Mesothelial cell of epicardium (in vitro differentiated cells): ENCODE measurements at places on chromosomes 6 and 20. TPM values are rescaled to one million over a fixed set of nuclear protein-coding genes. Genes with fewer than 3 reads are reported as not detected.

GPX5 gene
- not detected in 3 replicates for total RNA-seq

DNA sequence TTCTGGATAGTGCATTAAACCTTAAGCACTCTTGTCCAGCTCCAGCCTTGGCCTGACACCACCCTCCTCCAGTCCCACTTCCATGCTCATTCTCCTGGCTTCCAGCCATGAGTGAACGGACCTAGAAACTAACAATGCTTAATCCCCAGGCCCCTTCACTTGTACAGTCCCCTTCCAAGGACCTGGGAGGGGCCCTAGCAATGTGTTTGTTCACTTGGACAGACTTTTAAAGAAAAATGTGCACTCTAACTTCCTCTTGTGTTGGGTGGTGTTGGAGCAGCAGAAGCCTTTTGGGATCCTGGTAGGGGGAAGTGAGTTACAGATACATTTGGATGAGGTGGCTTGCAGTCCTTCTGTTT is 48.9 kb upstream of the CCN6 start:
- H3K4me1 ChIP-seq, result peaks cover 11% of the 10 kb centered on the region
- no peak for DNase-seq
- H3K27ac ChIP-seq, result no peak overlapping the region
- no peaks in the 10 kb centered on the region for H3K27me3 ChIP-seq

PDYN gene
- total RNA-seq, result not detected in 3 replicates

KIAA1586 gene
- 26.2 to 29.8 TPM (median 27.6 TPM) in 3 replicates for total RNA-seq

GTSF1L gene
- not detected in 3 replicates for total RNA-seq

DNA sequence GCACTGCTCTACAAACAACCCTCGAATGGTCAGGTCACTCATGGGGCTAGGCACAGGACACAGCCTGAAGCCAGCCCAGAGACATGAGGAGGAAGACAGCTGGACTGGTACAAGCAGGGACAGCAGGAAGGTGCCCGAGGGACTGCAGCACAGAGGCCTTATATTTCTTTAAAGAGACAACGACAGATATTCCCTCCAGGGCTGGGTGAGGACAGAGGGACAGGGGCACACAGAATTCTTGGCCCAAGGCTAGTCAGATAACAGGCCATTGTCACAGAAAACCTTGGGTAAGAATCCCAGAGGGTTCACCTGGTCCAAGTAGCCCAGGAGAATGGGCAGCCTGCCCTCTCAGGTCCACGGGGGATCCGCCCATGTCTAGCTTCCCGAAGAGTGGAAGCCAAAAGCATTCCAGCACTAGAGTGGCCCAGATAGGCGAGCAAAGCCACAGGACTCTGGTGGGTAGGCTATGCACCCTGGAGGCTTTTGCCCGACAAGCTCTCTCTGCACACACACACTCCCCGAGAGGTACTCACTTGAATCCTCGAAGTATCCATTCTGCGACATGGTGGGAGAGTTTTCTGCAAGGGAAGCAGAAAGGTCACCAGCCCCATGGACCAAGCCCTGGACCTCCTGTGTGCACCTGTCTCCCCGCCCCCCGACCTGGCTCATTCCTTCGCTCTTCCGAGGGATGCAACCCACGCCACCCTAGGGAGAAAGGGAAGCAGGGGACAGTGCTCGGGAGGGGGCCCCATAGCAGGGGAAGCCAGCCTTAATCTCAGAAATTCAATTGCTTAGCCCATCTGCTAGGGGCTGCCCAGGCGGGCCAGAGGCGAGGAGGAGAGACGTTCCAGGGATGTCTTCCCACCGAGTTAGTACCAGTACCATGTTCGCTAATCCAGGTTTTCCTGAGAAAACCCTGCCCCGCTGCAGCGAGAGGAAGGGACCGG is 1.7 kb downstream of the SLC4A11 start:
- H3K4me1 ChIP-seq, result peaks cover 8% of the 10 kb centered on the region
- DNase-seq, result no peak
- H3K4me3 ChIP-seq, result peak overlapping the region; percentile 55
- H3K36me3 ChIP-seq, result no peaks in the 10 kb centered on the region

GRCh38 chr6:145839653-145840052 is 25.1 kb upstream of the FBXO30 start:
- no peak overlapping the region for H3K4me3 ChIP-seq
- peaks cover 9% of the 10 kb centered on the region for H3K4me1 ChIP-seq
- H3K36me3 ChIP-seq, result no peaks in the 10 kb centered on the region

DNA sequence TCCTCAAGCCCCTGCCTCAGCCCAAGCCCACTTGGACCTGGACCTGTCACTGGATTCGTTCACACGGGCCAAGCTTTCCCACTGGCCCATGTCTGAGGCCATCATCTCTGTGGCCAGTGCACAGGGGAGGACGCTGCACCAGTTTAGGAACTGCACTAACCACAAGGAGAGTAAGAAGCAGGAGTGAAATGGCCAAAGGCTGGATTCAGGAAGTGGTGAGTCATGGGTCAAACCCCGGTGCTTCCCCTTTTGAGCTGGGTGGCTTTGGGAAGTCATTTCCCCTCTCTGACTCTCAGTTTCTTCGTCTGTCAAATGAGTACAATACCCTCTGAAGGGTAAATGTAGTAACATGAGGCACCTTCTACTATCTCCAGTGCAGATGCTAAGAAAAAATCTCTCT is 87.9 kb downstream of the CD40 start:
- no peak overlapping the region for H3K27ac ChIP-seq
- H3K36me3 ChIP-seq, result no peaks in the 10 kb centered on the region
- H3K4me3 ChIP-seq, result no peak overlapping the region
- DNase-seq, result no peak
- H3K4me1 ChIP-seq, result peaks cover 2% of the 10 kb centered on the region

TTK gene
- total RNA-seq, result 12.0 to 13.5 TPM (median 12.1 TPM) in 3 replicates

- H3K27ac ChIP-seq, result no peak overlapping the region
- H3K36me3 ChIP-seq, result no peaks in the 10 kb centered on the region
- H3K4me1 ChIP-seq, result peaks cover 27% of the 10 kb centered on the region
- DNase-seq, result no peak
- peak overlapping the region; percentile 66 for H3K4me3 ChIP-seq
Measured at GRCh38 chr6:37784585-37784967, 35.0 kb upstream of the ZFAND3 start.

DNA sequence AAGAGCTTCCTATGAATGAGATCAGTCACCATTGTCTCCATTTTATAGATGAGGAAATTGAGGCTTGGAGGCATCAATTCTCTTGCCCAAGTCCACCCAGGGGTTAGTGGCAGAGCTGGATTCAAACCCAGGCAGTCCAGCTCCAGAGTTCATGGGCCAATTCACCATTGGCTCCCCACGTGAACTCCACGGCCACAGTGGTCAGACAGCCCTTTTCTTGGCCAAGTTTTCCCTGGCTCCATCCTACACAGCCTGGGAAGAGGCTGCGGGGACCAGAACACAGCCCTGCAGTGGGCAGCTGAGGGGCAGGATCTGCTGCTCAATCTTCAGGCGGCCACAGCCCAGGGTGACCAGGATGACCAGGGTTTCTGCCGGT is 20.5 kb downstream of the TGM2 start:
- H3K27ac ChIP-seq, result peak overlapping the region; percentile 61
- no peak for DNase-seq
- H3K36me3 ChIP-seq, result peaks cover 1% of the 10 kb centered on the region
- no peak overlapping the region for H3K4me3 ChIP-seq

DNA sequence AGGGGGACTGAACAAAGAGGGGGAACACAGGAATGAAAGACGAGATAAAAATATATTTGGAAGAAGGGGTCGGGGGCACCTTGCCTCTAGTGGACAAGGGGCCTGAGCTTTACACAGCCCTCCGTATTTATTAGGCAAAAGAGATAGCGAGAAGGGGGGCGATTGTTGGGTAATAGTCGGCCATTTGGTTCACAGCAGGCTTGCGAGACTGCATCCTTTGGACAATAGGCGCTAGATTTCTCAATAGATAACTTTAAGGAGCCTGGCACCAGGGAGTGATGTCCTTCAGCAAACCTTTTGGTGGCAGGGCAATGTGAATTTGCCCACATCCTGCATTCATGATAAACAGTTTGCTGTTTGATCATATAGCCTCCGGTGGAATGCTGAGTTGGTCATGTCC is 3.0 kb upstream of the NANP start:
- no peak overlapping the region for H3K4me3 ChIP-seq
- no peak for DNase-seq
- H3K27ac ChIP-seq, result no peak overlapping the region
- H3K4me1 ChIP-seq, result peaks cover 19% of the 10 kb centered on the region
- peaks cover 3% of the 10 kb centered on the region for H3K36me3 ChIP-seq

TULP1 gene
- total RNA-seq, result 17.5 to 17.7 TPM (median 17.6 TPM) in 3 replicates

DNA sequence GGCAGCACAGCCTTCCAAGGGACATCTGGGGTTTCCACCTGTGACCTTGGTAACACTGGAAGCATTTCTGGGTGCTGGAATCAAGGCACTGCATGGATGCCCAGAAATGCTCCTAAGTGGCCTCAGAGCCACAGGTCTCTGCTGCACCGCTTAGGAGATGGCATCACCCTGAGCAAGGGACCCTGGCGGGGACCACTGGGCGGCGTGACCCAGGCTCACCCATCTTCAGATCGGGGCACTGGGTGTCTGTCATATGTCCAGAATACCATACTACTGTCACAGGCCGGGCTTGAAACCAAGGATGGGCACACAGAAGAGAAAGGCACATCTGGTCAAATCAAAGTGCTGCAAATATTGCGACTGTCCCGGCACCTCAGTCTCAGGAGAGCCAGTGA is 45.9 kb downstream of the SSR1 start:
- DNase-seq, result no peak
- no peaks in the 10 kb centered on the region for H3K36me3 ChIP-seq
- H3K27ac ChIP-seq, result no peak overlapping the region
- H3K27me3 ChIP-seq, result no peaks in the 10 kb centered on the region
- no peak overlapping the region for H3K4me3 ChIP-seq

DNA sequence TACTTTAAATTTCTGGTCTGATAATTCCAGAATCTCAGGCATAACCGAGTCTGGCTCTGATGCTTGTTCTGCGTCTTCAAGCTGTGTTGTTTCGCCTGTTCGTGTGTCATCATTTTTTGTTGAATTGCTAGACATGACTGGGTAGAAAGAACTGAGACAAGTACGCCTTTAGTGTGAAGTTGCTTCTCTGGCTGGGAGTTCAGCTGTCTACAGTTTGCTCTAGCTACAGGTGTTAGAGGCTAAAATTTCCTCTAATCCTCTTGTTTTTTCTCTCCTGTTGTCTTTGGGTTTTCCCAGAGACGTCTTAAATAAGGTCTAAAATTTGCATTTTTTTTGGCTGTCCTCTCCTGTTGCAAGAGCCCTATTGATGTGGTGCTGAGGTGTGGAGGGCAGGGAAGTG is 100.3 kb downstream of the FAM50B start:
- H3K27ac ChIP-seq, result no peak overlapping the region
- H3K4me3 ChIP-seq, result no peak overlapping the region
- peaks cover 4% of the 10 kb centered on the region for H3K36me3 ChIP-seq
- no peak for DNase-seq
- peaks cover 3% of the 10 kb centered on the region for H3K4me1 ChIP-seq
- peaks cover 11% of the 10 kb centered on the region for H3K27me3 ChIP-seq

- H3K4me3 ChIP-seq, result no peak overlapping the region
- no peak overlapping the region for H3K27ac ChIP-seq
- no peak for DNase-seq
- H3K36me3 ChIP-seq, result peaks cover 1% of the 10 kb centered on the region
Measured at GRCh38 chr6:125802943-125803377, 12.2 kb downstream of the NCOA7 start.

NCR2 gene
- total RNA-seq, result not detected in 3 replicates

DNA sequence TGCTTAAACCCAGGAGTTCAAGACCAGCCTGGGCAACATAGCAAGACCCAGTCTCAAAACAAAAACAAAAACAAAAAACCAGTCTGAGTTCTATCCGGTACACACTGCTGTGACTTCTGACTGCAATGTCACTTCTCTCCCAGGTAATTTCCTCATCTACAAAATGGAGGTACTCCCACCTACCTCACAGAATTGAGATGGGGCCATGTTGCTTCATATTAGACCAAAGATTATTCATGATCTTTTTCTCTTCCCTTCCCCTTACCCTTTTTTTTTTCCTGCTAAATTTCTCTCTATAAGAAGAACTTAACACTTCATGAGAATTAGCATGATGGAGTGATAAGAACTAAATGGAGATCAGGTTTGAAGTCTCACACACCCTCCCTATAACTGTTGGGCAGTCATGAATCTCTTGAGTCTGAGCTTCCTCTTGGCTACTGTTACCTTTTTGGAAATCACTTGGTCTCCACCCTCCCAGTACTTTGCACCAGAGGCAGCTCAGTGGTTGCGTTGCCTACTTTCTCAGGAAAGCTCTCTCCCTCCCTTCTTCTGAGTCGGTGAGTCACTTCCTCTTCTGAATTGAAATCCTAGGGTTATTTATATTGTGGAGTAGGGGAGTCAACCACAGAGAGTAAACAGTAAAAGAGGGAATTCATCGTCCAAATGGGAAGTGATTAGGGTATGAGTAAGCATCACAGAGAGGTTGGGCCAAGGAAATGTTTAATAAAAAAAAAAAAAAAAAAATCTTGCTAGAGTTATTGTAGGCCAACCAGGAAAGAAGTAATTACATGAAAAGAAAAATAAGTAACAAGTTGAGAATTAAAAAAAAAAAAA is 59.9 kb upstream of the MAP7 start:
- peaks cover 7% of the 10 kb centered on the region for H3K36me3 ChIP-seq
- peaks cover 9% of the 10 kb centered on the region for H3K4me1 ChIP-seq
- H3K27ac ChIP-seq, result peak overlapping the region; percentile 39
- H3K4me3 ChIP-seq, result no peak overlapping the region
